ENCODE measurements at places on chromosomes 2 and 18.

DNA sequence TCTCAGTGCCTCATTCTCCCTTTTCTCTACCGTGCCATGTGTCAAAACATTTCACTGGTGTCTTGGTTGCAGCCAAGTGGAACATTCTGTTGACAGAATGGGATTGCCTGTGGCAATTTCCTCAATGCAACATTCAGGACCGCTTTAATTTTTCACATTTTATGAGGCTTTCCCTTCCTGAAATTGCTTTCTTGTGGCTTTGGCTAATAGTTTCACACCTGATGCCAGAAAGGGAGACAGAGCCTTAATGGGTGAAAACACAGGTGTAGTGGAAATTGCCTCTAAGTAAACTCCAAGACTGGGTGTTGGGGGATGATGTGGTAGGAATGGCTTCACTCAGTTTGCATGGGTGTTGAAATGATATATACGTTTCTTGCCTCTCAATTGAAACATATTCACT lies 278.3 kb downstream of the TSN start:
- DNase-seq = no peak

GRCh38 chr18:42364766-42365165 lies 409.7 kb downstream of the PIK3C3 start:
- no peak for DNase-seq

DNA sequence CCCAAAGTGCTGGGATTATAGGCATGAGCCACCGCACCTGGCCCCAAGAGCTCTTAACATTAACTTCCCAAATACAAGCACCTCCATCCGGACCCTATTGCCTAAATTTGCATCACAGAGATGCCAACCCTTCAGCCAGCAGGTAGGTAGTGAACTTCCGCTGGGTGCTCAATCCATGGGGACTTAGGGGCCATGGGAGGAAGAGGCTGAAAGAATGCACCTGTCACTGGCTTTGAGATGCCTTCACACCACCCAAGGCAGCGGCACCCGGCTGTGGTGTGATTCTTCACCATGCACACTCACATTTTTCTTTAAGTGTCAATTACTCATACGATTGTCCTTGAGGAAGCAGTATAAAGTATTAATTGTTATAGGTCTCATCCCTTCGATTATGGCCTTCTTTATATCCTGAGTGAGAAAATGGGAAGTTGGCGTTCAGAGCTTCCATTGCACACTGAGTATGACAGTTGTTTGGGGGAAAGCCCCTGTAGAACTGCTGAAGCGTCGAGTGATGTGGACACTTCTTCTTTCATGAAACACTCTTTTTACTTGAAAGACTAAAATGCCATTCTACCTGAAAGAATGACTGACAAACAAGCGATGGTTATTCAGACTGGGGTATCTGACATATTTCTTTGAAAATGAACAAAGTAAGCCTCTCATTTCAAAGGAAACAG lies 51.8 kb upstream of the BIN1 start:
- no peak for DNase-seq

DNA sequence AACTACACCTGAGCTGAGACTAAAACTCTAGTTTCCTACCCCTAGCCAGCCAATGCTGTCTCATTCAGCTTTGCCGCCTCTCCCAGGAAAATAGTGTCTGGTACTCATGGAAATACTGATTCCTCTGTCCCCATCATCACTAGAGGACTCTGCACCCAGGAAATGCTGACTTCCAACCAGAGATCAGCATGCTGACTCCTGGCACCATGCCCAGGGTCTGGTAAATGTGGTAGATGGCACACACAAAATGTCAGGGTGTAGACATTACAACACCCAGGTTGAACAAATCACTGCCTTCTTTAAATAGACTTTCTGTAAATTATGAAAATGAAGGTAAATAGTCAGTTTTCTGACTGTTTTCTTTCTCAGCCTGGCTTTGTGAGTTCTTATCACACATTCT lies 307.3 kb upstream of the CHAC2 start:
- no peak for DNase-seq

- no peak for DNase-seq
Measured at GRCh38 chr18:5207471-5208150, 10.6 kb upstream of the AKAIN1 start.

- no peak for DNase-seq
Measured at GRCh38 chr18:68826121-68826520, 28.2 kb downstream of the CCDC102B start.

- DNase-seq = no peak
Measured at GRCh38 chr2:156116113-156116512, 216.4 kb downstream of the NR4A2 start.
